ENCODE measurements at places on chromosomes 12 and 14.

GRCh38 chr12:96211988-96212387, 17.8 kb downstream of the ELK3 start:
- no peak for DNase-seq

- DNase-seq: no peak
These were observed 84.5 kb downstream of the CCDC88C start for GRCh38 chr14:91332986-91333649.

DNA sequence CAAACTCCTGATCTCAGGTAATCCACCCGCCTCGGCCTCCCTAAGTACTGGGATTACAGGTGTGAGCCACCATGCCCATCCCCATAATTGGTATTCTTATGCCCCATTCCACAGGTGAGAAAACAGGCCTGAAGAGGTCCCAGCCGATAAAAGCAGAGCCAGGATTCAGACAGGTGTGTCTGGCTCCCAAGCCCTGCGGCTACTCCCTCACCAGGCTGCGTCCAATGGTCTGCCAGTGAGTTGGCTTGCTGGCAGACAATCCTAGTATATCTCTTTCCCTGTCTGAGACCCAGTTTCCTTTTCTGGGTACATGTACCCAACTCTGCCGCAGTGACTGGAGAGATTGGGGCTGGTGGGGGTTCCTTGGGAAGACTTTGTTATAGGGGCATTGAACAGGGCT, 1.9 kb upstream of the TSPAN9 start:
- DNase-seq: no peak

GRCh38 chr14:51487848-51488247, 163.9 kb upstream of the FRMD6 start:
- no peak for DNase-seq

DNA sequence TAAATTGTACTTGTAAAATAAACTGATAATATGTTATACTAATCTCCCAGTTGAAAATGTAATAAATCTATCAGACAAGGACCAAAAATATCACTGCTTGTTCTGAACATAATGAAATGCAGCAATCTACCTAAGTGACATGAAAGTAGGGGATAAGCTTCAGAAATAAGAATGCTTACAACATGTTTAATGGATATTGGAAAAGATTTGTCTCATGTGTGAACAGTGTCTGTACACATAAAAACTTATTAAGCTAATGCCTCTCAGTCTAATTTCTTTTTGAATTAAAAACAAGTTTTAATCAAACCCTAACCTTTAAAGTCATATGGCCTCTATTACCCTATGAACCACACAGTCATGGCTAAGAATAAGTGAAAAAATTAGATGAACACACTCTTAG, 465.3 kb downstream of the MDGA2 start:
- DNase-seq: no peak

- no peak for DNase-seq
These were observed 23.1 kb upstream of the WDR20 start for GRCh38 chr14:102116361-102117180.

DNA sequence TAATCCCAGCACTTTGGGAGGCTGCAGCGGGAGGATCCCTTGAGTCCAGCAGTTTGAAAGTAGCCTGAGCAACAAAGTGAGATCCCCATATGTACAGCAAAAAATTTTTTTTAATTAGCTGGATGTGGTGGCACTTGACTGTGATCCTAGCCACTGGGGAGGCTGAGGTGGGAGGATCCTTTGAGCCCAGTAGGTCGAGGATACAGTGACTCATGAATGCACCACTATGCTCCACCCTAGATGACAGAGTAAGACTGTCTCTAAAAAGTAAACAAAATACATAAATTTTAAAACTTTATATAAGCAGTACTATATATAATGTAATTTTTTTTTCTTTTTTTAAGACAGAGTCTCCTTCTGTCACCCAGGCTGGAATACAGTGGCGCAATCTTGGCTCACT, 115.4 kb downstream of the ESR2 start:
- DNase-seq: no peak

- DNase-seq: no peak
These were observed 621.6 kb downstream of the CCER1 start for GRCh38 chr12:90333424-90333823.

- no peak for DNase-seq
These were observed 172.1 kb upstream of the PLEKHG7 start for GRCh38 chr12:92530706-92531105.

DNA sequence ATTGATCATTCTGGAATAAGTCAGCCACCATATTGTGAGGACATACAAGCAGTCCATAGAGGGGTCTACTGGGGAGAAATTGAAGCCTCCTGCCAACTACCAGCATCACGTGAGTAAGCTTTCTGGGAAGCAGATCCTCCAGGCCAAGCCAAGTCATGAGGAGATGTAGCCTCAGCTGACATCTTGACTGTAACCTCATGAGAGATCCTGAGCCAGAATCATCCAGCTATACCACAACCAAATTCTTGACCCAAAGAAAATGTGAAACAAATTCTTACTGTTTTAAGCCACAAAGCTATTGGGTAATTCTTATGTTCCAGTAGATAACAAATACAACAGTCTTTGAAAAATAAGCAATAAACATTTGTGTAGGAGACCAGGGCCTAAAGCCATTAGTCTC, 479.4 kb upstream of the DCN start:
- no peak for DNase-seq

- no peak for DNase-seq
These were observed 59.9 kb downstream of the HCAR2 start for GRCh38 chr12:122643207-122643805.

- DNase-seq: no peak
These were observed 62.3 kb upstream of the PPP1R12A start for GRCh38 chr12:79997096-79997791.

GRCh38 chr12:21615431-21615830, 10.8 kb upstream of the GYS2 start:
- no peak for DNase-seq

GRCh38 chr12:42887657-42888056, 298.1 kb upstream of the PRICKLE1 start:
- no peak for DNase-seq

- DNase-seq: no peak
These were observed 45.2 kb downstream of the VEZT start for GRCh38 chr12:95262808-95263207.

DNA sequence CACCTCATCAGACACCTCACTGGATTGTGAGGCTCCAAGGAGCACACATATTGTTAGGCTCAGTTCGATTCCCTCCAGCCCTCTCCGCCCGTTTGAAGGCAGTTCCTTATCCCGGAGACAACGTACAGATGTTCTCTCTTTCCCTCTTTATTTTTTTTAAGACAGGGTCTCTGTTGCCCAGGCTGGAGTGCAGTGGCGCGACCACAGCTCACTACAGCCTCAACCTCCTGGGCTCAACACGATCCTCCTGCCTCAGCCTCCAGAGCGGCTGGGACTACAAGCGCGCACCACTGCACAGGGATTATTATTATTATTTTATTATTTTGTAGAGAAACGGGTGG, 718 bp upstream of the TROAP start:
- no peak for DNase-seq

GRCh38 chr14:79989990-79990389, 221.3 kb downstream of the DIO2 start:
- no peak for DNase-seq

DNA sequence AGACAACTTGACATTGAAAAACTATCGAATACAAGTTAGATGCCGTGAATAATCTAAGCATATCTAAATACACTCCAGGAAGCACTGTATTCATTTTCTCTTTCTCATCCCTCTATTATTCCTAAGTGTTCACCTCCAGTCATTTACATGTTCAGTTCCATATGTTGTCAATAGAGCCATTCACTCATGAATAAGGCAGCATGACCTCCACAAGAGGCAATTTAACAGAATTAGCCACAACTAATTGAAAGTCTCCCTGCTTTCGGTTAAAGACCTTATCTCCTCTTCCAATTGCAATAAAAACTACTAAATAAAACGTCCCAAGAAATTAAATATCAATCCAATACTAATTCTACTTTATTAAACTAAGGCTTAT, 1.8 kb downstream of the LRIG3 start:
- no peak for DNase-seq

- DNase-seq: no peak
These were observed 288.2 kb downstream of the PAWR start for GRCh38 chr12:79402606-79403005.

- no peak for DNase-seq
These were observed 34.9 kb downstream of the BBS10 start for GRCh38 chr12:76313299-76313698.

- DNase-seq: peak; percentile 68
These were observed at the start of gene UNC119B for GRCh38 chr12:120710031-120710804. Gene UNC119B (plus strand): TSS chr12:120710458. CDS start chr12:120710475, 17 bp downstream.

DNA sequence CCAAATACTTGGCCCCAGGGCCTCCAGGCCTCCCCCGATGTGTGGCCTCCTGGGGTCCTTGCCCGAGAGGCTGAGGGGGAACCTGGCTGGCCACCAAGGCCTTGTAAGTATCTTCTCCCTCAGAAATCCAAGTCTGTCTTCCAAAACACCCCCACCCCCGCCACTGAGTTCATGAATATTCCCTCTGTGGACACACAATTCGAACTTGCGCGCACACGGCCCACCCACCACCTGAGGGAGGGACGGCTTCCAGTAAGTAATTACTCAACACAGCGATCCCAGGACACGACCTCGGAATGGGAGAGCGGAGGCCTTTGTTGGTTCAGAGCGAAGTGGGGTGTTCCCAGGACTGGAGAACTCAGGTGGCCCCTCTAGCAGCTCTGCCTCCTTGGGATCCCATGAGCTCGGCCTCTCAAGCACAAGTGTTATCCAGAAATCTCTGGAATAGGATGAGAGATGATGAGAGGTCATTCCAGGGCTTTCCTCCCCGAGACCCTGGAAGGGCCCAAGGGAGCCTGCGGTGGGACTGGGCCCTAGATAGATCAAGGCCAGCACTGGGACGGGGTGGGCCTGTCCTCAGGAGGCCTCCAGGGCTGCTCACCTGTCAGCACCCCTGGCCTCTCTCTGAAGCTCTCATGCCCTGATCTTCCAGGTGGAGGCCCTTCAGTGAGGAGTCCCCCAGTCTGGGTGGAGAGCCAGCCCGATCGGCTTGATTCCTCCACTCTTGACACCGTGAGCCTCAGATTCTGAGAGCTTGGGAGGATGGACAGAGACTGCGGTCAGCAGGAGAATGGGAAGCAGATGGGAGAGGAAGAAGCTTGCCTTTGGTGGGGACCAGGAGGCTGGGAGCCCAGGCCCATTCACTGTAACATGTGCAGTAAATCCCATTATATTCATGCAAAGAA, 219.0 kb upstream of the RTL1 start:
- DNase-seq: no peak

GRCh38 chr14:65190312-65190711, 88.0 kb upstream of the MAX start:
- DNase-seq: no peak

DNA sequence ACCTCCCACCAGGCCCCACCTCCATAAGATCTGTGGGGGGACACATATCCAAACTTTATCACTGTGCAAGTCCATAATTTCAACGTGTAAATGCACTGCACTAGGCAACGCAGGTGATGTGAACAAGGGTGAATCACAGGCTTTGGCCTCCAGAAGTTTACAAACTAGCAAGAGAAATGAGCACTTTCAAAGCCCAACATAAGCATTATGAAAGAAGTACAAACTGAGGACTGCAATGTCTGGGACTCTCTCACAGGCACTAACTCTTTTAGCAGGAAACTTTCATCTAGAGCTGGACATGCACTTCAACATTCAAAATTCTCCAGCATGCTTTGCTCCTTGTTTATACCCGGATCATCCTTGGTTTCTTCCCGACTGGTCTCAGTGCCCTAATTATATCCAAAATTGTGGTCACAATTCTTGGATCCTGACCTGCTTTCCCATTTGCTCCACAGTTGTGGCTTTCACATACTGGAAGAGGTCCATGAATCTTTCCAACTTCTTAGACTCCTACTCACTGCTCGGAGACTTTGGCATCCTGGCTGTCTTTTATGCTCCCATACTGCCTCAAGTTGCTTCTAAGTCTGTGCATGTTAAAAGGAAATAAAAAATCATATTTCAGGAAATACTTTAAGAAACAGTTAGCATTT, 44.9 kb upstream of the STRAP start:
- no peak for DNase-seq

GRCh38 chr12:93982771-93983315, 165.5 kb upstream of the PLXNC1 start:
- no peak for DNase-seq

GRCh38 chr14:58771016-58771415, 133.3 kb downstream of the DACT1 start:
- DNase-seq: no peak
